Posterior cingulate gyrus (tissue), 11 donors: ENCODE measurements at places on chromosomes 16 and 17.
A peak's percentile ranks its signal among the peaks of the same experiment; 100 is the strongest.

GRCh38 chr17:27793168-27793905 is 7.0 kb downstream of the NOS2 start:
- peak; percentile 13 for DNase-seq

DNA sequence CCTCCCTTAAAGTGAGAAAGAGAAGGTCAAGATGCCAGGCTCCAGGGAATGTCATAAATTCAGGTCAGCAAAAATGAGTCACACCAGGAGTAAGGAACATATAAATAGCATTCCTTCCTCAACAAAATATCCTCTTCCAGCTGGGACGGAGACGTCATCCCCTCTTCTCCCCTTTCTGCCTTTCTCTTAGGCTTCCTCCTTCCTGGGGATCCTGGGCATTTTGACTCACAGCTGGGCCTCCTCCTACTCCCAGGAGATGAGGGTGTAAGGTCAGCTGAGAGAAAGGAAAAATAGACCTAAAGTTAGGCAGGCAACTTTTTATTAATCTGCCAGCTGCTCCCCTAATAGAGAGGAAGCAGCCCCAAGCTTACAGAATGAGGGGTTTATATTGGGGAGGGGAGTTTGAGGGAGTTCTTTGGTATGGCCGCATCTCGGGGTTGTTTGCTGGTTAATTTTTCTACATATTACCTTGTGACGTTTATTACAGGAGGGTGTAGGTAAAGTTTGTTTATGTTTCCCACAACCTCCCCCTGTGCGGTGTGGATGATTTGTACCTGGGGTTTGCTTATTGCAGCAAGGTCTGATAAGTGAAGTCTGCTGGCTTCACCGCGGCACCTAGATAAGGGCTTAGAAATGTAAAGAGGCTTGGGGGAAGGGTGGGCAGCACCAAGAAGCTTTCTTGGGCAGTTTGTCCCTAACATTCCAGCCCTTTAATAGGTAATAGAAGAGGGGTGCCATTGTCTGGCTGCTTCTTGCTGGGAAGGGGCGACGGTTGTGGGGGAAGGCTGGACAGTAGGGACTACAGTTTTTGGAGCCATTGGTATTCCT is 7.1 kb upstream of the ZNF747 start:
- DNase-seq: no peak

GRCh38 chr16:88062341-88063210 is 111.3 kb downstream of the BANP start:
- no peak for DNase-seq

DNA sequence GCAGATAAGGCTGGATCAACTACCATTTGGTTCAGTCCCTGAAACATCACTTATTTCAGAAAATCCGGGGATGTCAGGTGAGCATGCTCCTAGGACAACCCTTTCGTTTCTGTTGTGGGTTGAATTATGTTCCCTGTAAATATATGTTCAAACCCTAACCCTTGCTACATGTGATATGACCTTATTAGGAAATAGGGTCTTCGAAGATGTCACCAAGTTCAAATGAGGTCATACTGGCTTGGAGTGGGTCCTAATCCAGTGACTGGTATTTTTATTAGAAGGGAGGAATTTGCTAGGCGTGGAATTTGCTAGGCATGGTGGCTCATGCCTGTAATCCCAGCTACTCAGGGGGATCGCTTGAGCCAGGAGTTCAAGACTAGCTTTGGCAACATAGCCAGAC is 21.3 kb downstream of the SNX20 start:
- DNase-seq: no peak

DNA sequence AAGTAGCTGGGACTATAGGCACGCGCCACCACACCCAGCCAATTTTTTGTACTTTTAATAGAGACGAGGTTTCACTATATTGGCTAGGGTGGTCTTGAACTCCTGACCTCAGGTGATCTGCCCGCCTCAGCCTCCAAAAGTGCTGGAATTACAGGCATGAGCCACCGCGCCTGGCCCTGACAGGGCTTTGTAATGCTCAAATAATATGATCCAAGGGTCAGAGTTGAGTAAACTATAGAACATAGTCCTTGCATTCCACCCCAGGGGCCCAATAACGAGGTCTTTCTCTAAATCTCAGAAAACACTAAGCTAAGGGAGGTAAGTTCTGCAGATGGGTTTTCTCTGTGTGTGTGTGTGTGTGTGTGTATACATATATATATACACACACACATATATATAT is 5.8 kb upstream of the MEOX1 start:
- no peak for DNase-seq

DNA sequence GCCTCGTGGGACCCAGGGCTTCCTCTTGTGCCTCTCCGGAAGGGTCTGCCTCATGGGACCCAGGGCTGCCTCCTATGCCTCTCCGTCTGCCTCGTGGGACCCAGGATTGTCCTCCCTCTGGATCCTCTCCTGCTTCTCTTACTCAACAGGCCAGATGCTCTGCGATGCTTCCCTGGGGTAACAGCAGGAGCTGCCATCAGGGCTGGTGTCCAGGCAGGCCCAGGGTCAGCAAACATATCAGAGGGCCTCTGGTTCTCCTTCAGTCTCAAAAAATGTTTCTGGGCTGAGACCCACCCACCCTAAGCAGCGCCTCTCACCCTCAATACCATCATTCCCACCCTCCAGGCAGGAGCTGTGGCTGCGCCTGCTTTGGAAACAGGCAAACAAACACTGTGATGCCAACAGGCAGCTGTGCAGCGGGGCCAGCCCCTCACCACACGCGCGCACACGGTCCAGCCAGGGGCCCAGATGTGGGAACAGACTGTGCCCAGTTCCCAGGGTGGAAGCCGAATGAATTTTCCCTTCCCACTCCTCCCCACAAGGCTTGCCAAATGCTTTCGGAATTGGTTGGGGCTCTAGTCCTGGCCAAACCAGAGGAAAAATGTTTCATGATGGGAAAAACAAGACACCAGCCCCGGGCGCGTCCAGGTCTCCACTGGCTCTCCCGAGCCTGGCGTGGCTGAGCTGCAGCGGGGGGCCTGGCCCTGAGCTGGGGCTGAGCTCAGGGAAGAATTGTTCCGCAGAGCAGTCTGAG is 11.3 kb downstream of the TIMM22 start:
- no peak for DNase-seq

DNA sequence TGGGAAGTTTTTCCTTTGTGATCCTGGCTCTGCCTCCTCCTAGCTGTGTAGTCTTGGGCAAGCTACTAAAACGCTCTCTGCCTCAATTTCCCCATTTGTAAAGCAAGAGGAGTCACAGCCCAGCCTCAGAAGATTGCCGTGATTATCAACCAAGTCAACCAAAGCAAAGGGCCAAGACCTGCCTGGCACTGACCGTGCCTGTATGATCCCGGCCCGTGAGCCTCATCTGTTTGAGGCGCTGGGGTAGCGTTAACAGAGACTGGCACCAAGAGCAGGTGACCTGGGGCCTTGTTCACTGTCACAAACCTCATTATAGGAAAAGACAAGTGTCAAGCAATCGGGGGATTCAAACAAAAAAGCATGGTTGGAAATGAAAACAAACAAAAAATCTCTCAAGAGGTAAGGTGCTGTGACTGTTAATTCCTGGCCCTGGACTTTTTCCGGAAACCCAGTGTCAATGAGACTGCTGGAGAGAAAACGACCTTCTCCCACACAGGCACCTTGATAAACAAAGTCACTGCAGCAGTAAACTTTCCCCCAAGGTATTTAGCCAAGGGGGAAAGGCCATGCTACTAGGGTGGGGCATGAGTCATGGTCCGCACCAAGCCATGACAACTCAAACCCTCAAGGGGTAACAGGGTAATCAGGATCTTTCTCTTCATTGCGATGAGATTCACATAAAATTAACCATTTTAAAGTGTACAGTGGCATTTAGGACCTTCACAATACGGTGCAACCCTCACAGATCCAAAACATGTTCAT is 5.4 kb downstream of the MEAK7 start:
- no peak for DNase-seq

DNA sequence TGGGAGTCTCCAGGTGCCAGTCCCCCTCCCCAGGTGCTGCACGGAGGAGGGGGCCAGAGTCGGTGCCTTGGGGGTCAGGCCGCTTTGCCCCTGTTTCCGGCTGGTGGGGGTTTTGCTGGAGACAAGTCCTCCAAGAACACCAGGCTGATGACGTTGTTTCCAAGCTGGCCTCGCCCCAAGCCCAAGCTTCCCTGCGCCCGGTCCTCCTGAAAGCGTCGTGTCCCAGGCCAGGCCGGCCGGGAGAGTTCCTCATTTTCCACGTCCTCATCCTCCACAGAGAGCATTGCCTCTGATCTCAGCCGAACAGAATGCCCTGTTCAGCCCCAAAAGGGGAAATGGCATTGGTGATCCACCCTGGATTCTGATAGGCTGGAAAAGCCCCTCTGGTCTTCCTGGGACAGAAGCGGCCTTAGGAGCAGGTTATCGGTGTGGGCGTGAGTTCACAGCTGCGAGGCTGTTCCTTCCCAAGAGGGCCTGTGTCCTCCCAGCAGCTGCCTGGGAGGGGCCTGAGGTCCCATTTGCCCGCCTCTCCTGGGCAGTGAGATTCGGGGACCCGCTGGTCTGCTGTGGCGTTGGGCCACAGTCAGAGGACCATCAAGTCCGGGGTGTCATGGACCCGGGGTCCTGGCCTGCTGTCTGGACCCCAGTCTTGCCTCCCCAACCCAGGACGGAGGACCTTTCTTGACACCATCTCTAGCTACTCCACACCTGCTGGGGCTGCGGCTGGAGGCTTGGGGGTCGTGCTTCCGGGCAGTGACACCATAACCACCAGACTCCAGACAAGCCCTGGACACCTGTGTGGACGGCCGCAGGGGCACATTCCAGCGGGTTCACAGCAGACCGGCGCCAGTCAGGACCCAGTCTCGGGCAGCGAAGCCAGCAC is 7.1 kb downstream of the SOX8 start:
- peak; percentile 44 for DNase-seq

DNA sequence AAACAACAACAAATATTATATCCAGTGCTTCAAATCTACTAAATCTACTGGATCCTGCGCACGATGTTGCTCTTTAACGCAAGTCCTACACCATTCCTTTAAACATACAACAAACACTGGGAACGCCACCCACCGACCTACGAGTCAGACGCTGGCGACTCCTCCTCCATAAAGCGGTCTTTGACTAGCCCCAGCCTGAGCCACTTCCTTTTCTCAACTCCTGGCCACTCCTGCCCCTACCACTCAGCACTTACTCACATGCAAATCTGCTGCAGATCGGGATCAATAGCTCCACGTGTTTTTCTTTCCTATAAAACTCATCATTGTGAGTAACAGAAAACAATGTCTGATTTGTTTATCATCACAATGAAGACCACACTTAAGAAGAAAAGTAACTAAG is 32.8 kb upstream of the MNT start:
- no peak for DNase-seq

GRCh38 chr17:4898351-4898750 is 985 bp upstream of the C17orf107 start:
- DNase-seq: no peak

- DNase-seq: no peak
These were observed 159 bp downstream of the USP36 start for GRCh38 chr17:78840530-78840779.

GRCh38 chr16:23382279-23382678 is 70.7 kb downstream of the COG7 start:
- DNase-seq: no peak

DNA sequence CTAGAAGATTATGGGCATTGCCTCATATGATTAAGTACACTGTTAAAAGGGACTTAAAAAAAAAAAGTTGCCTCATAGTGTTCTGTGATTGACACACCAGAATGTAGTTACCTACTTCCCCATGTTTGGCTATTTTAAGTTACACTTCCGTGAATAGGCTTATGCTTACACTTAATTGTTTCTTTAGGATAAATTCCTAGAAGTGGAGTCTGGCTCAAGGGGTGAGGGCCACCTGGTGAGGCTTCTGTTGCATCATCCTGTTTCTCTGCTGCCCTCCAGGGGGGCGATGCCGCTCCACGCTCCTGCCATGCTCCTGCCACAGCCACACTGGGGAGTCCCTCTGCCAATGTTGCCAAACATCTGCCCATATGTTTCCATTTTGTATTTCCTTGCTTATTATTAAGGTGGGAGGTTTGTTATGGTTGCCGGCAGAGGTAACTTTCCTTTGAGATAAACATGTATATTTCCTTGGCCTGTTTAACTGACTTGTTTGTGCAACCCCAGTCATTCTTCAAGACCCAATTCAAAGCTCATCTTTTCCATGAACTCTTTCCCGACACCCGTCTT is 73.1 kb downstream of the KSR1 start:
- DNase-seq: no peak

GRCh38 chr16:30853758-30854157 is 40.1 kb downstream of the BCL7C start:
- DNase-seq: no peak

GRCh38 chr16:87058728-87059250 is 258.4 kb downstream of the C16orf95 start:
- peak; percentile 42 for DNase-seq

- no peak for DNase-seq
These were observed 11.5 kb upstream of the TOX3 start for GRCh38 chr16:52558448-52558847.

DNA sequence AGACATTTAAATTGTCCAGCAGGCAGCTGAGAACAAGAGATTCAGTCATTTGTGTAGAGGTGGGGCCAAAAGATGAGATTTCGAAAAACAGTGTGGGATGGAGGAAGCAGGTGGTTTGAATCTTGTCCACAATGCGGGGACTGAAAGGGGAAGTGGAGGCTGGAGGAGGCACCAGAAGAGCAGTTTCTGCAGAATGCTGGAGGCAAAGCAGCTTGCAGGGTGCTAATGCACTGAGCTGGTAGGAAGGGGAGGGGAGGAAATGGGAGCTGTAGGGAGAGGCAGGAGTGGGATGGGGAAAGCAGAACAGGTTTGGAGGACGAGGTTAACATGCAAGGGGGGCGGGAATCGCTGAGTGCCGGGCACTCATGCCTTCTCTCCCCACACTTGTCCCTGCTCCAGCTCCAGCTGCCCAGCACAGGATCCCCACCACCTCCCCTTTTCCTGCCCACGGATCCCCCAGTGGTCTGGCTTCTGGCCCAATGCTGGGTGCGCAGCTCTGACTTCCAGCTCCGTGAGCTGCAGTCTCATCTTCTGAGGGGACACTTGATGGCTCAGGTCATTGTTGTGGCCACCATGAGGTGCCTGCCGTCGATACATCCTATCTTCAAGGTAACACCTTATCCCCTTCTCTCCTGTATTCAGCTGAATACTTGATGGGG is 9.4 kb downstream of the C17orf100 start:
- no peak for DNase-seq

DNA sequence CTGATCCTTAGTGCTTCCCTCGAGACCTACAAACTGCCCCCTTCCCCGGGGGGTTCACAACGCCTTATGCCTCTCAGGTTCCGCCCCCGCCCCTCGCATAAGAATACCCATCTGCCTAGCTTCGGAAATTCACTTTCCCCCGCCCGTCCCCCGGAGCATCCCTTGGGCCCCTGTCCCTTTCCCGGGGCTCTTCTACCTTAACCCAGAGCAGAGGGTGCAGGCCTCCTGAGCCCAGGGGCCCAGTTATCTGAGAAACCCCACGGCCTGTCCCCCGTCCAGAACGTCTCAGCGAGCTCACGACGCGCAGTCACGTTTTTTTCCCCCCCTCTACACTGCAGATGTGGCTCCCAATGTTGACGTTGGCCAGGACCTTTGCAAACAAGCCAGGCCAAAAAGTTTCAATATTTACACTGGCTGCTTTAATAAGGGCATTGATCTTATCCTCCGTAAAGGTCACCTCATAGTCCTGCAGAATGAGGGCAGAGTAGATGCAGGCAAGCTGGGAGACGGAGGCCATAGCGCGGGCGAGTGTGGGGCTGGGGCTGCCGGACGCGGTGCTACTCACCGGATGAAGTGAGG is 1.4 kb upstream of the NBR1 start:
- DNase-seq: peak; percentile 50

- no peak for DNase-seq
These were observed 459.8 kb downstream of the PMP22 start for GRCh38 chr17:14805348-14805747.
